ENCODE measurements at places on chromosomes 11 and 22.

DNA sequence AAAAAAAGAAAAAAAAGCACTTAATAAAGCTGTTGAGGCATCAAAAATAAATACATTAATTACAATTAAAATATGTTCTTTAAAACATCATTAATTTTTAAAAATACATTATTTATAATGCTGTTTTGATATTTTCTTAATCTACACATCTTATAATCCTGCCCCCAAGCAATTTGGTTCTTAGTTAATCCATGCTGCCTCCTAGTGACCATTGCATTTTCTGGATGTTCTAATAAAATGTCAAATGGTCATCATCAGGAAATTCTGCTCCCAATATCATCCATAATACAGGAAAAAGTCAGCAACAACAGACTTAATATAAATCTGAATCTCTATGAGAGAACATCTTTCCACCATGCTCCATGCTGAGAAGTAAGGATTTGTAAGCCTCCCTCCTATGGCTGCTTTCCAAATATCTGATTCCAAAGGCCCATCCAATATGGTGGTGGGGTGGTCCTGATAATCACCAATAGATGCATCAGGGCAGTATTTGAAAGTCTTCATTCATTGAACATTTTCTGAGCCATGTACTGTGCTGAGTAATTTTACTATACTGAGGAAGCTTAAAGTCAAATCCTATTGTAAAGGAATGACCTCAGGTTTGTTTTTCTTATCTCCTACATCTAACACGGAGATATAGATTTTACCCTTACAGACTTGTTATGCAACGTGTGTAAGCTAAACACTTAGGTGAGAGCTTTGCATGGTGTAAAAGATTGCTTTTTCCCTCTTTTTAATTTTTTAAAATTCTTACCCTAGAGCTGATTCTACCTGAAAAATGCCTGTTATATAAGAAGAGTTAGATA, 124.7 kb upstream of the BMAL1 start:
- DNase-seq, result no peak

- DNase-seq, result no peak
Observed at GRCh38 chr22:27504360-27505253, 296.9 kb downstream of the MN1 start.

GRCh38 chr11:120167659-120168058, 29.7 kb upstream of the TRIM29 start:
- no peak for DNase-seq

- DNase-seq, result no peak
Observed at GRCh38 chr11:57652662-57653061, 3.0 kb upstream of the YPEL4 start.

- DNase-seq, result peak; percentile 79
Observed at GRCh38 chr11:123580557-123581275, 73.7 kb downstream of the SCN3B start.

- DNase-seq, result no peak
Observed at GRCh38 chr11:10139656-10140055, 154.4 kb downstream of the SBF2 start.

GRCh38 chr11:120708511-120709183, 197.1 kb downstream of the GRIK4 start:
- DNase-seq, result no peak

DNA sequence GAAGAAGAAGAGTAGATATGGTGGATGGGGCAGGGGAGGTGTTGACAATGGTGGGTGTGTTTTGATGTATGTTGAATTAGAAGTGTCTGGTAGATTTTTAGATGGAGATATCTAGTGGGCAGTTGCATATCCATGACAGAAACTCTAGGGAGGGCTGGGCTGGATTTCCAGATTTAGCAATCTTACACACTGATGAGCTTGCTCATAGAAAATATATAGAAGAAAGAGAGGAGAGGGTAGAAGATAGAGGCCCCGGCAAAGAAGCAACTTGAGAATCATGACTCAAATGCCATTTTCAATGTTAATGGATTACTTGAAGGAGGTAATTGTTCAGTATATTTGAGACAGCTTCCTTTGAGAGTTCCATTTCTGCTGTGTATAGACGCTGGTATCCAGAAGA, 8.2 kb downstream of the REXO2 start:
- DNase-seq, result no peak

DNA sequence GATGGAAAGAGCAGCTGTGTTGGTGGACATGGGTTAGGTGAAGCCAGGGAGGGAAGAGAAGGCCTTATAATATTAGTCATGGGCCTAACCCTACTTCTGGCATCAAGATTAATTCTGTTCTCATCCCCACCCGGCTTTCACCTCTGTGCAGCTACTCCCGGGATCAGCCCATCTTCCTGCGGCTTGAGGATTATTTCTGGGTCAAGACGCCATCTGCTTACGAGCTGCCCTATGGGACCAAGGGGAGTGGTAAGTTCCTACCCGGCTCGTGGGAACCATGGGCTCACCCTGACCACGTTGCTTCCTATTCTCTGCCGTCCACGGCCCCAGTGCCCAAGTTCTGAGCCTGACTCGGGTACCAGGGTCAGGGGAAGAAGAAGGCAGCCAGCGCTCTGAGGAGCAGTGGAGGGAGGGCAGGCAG, 51.6 kb downstream of the ST3GAL4 start:
- DNase-seq, result no peak

- DNase-seq, result no peak
Observed at GRCh38 chr11:2898366-2899079, 12.9 kb upstream of the CDKN1C start.

GRCh38 chr11:32316858-32317642, 118.3 kb downstream of the WT1 start:
- no peak for DNase-seq

DNA sequence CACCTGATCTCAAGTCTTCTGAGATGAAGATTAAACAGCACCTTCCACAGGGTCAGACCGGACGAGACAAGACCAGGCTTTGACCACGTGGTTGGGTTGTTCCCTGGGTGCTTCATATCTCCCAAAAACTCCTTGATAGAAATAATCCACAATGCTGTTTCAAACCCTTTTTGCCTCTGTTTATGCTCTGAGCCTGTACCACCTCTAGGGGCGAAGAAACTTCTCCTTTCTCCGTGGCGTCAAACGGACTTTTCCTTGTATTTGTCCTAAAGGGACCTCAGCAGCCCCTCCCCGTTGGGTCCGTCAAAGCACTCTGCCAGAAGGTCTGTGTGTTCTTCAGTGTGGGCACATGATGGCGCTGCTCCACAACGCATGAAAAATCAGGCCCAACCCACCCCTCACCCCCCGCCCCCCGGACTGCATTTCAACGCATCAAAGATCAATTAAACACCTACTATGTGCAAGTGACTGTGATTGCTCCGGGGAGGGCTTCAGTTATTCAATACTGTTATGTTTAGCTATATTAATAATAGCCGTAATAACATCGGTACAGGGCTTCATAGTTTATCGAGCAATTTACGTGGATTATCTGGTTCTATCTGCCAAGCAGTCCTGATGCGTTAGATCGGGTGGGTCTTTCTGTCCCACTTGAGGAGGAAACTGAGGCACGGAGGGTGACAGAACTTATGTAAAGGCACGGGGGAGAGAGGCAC, 17.3 kb upstream of the EIF3D start:
- no peak for DNase-seq

DNA sequence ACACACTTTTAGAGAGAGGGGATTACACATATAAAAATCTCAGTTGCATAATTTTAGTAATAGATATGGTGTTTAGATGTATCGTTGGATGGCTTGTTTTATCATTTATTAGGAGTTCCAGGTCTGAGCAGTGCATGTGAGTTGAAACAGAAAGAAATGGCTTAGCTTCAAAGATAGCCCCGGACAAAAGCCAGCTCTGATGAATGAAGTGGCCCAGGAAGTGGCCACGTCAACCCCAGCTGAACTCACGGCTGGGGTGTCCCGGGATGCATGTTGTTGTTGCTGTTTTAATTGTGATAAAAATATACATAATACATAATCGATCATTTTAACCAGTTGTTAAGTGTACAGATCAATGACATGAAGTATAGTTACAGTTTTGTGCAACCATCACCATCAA, 1513.6 kb downstream of the BRD1 start:
- no peak for DNase-seq

- DNase-seq, result no peak
Observed at GRCh38 chr11:16778286-16778685, 39.8 kb downstream of the C11orf58 start.

GRCh38 chr11:105878510-105878909, 143.5 kb downstream of the MSANTD4 start:
- DNase-seq, result no peak

- DNase-seq, result no peak
Observed at GRCh38 chr22:31958625-31959239, 14.4 kb downstream of the YWHAH start.

GRCh38 chr11:27209562-27210005, 153.4 kb downstream of the CCDC34 start:
- DNase-seq, result no peak
